Activated naive CD4-positive, alpha-beta T cell treated with anti-CD3 and anti-CD28 coated beads, Interleukin-2, amount 50 U/mL, for 72 hours (primary cell): ENCODE measurements at places on chromosomes 1 and 21. TPM values are rescaled to one million over a fixed set of nuclear protein-coding genes. Genes with fewer than 3 reads are reported as not detected.

The GRIK1 gene
- total RNA-seq: not detected

The GJA5 gene
- not detected for total RNA-seq

The CDCA8 gene
- total RNA-seq: 60.7 TPM

The KRTAP6-3 gene
- total RNA-seq: not detected

The EXOSC10 gene
- total RNA-seq: 83.3 TPM

The DSTYK gene
- total RNA-seq: 13.0 TPM

The HLX gene
- 1.9 TPM for total RNA-seq

The RIIAD1 gene
- not detected for total RNA-seq

The PLXNA2 gene
- 0.39 TPM for total RNA-seq

The FCRL1 gene
- not detected for total RNA-seq

The ADCY10 gene
- 0.18 TPM for total RNA-seq

The RBM34 gene
- 142 TPM for total RNA-seq

The HOOK1 gene
- total RNA-seq: 14.5 TPM

The ITLN2 gene
- not detected for total RNA-seq

The NGF gene
- not detected for total RNA-seq

The ANGPTL3 gene
- not detected for total RNA-seq

The VPS72 gene
- total RNA-seq: 61.3 TPM

The OR2G6 gene
- total RNA-seq: not detected

The WNT9A gene
- not detected for total RNA-seq

The CD1C gene
- total RNA-seq: 0.23 TPM

The OR2M7 gene
- total RNA-seq: not detected

The C1orf141 gene
- not detected for total RNA-seq

The CFH gene
- total RNA-seq: not detected

The HRNR gene
- total RNA-seq: not detected

The KIF26B gene
- total RNA-seq: 0.25 TPM

The CRABP2 gene
- 2.3 TPM for total RNA-seq

The CGN gene
- 2.6 TPM for total RNA-seq

The TMEM82 gene
- not detected for total RNA-seq

The SPATA17 gene
- not detected for total RNA-seq

The CAMK2N1 gene
- total RNA-seq: 0.51 TPM

The AIRE gene
- not detected for total RNA-seq

The SLAMF9 gene
- not detected for total RNA-seq

The TOMM20 gene
- 147 TPM for total RNA-seq

The MYOM3 gene
- not detected for total RNA-seq

The SPRR3 gene
- not detected for total RNA-seq

The NOL9 gene
- total RNA-seq: 42.1 TPM

The ZSCAN20 gene
- total RNA-seq: 4.8 TPM

The SOD1 gene
- total RNA-seq: 270 TPM

The ADPRS gene
- 48.3 TPM for total RNA-seq

The LRRN2 gene
- total RNA-seq: not detected

The LAMTOR2 gene
- 51.7 TPM for total RNA-seq

The SMPDL3B gene
- total RNA-seq: 1.3 TPM

The KCNN3 gene
- 0.32 TPM for total RNA-seq

The USH2A gene
- total RNA-seq: not detected

The TTC3 gene
- 113 TPM for total RNA-seq

The DNASE2B gene
- not detected for total RNA-seq

The SEMA4A gene
- total RNA-seq: 10.5 TPM

The CDC73 gene
- total RNA-seq: 56.4 TPM

The KAZN gene
- 2.2 TPM for total RNA-seq
